ENCODE measurements at places on chromosomes 13 and 19.

DNA sequence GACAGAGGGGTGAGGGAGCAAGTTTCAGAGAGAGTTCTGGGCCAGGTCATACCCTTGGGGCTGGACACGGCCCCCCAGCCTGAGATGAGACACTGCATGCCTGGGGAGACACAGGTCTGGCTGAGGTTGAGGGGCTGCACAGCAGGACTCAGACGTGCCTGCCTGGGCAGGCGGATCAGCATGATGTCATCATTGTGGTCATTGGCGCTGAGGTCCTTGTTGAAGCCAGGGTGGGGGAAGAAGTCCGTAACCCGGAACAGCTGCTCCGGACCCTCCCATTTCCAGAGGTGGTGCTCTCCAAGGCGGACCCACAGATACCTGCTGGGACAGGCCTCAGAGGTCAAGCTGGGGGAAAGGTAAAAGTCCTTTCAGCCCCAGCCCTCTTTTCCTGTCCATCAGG is 5.0 kb upstream of the KLK8 start:
- DNase-seq: no peak

DNA sequence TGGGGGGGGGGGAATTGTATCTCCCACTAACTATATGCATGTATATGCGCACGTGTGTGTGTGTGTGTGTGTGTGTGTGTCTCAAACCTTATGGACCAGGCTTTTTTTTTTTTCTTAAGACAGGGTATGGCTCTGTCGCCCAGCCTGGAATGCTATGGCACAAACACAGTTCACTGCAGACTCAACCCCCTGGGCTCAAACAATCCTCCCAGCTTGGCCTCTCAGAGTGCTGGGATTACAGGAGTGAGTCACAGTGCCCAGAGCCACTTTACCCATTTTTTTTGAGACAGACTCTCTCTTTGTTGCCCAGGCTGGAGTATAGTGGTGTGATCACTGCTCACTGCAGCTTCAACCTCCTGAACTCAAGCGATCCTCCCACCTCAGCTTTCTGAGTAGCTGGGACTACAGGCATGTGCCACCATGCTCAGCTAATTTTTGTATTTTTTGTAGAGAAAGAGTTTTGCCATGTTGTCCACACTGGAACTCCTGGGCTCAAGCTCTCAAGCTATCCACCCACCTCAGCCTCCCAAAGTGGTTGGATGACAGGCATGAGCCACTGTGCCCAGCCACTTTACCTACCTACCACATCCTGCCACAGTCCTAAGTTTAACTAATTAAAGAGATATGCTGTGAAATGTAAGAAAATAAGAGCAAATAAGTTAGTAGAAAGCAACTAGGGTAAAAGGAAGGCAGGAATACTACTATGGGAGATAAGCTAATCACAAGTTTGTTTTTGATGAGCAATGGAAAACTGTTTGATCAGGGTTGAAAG is 2.4 kb downstream of the ZMYM5 start:
- no peak for DNase-seq

GRCh38 chr13:110230661-110231347 is 76.2 kb downstream of the COL4A1 start:
- no peak for DNase-seq

DNA sequence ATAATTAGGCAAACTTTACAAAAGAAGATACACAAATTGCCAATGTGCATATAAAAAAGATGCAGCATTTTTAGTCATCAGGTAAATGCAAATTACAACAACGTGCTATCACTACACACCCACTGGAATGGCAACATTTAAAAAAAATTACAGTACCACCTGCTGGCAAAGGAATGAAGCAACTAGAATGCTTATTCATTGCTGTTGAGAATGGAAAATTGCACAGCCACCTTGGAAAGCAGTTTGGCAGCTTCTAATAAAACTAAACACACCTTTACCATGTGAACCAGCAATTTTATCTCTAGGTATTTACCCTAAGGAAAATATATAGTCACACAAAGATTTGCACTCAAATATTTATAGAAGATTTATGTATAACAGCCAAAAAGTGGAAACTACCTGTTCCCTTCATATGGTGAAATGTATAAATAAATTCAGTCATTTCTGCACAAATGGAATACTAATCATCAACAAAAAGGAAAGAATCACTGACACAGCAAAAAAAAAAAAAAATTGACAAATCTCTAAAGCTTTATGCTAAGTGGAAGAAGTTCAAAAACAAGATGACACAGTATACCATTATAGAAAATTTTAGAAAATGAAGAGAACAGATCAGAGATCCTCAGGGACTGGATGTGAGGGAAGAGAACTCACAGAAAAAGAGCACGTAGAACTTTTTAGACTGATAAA is 30.3 kb downstream of the OXGR1 start:
- DNase-seq: no peak

DNA sequence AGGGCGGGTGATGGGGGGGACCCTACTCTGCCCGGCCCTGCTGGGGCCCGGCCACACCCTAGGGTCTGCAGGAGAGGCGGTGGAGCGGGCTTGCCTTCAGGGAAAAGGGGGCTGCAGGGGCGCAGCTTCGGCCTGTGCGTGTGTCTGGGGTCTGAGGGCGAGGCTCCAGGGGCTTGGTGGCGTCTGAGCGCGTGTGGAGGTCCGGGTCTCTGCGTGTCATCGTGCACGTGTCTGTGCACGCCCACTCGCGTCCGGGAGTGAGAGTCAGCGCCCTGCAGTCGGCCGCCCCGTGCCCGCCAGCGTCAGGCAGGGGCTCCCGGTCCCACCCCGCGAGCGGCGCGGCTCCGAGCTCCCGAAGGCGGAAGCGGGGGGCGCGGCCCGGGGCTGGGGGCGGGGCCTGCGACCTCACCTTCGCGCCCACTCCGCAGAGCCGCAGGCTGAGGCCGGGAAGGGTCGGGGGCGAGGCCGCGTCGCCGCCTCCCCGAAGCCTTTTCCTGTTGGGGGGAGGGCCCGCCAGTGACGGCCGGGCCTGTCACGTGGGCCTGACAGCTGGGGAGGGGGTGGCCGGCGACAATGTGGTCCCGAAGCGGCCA is at the start of gene ARHGAP45:
TSS of gene ARHGAP45 (plus strand) at position 420 of the 593 bp plus-strand sequence. CDS start 239 bp downstream, outside the sequence.
- no peak for DNase-seq

DNA sequence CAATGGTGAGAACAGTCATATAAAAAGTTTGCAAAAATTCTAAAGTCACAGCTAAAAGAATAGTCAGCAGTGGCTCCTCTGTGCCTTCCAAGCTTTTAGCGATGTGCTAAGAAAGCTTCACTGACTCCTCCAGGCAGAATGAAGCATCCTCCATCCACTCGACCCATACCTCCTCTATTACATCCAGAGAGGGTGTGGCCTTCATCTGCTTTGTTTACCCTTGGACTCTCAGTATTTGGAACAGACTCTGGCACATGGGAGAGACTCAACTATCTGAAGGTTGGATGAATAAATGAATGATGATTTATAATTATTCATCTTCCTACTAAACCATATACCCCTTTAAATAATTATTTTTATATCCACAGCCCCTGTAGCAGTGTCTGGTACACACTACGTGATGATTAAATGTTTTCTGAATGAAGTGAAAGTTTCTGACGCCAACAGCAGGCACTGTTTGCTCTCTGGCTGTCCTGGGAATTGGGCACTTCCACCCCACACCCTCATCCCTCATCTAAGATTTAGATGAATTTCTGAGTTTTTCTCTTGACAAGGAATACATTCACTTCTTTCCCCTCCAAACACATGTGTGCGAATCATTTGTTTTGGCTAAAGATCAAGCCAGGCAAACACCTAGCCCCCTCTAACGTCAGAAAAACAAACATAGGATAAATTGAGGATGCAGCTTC is 93.9 kb downstream of the NUFIP1 start:
- DNase-seq: no peak

DNA sequence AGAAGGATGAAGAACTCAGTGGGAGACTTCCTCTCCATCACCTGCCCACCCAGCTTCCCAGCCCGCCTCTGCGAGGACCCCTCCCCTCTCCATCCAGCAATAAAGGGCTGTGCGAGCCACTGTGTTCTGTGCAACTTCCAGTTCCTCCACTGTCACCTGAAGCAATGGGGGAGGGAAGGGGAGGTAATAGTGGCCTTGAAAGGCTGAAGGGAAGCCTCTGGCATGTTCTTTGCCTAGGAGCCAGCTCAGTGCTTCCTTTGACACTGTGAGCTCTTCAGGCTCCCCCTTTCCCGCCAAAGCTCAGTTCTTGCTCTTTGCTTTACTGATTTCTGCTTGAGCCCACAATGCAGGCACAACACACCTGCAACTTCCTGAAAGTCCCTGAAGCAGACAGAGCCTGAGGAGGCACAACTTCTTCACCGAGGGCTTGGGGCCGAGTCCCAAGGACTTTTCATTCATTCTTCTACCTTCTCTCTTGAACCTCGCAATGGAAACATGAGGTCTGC is 73.2 kb upstream of the DOCK9 start:
- DNase-seq: no peak

- no peak for DNase-seq
These were observed 24.6 kb downstream of the ZNF562 start for GRCh38 chr19:9650345-9650744.

DNA sequence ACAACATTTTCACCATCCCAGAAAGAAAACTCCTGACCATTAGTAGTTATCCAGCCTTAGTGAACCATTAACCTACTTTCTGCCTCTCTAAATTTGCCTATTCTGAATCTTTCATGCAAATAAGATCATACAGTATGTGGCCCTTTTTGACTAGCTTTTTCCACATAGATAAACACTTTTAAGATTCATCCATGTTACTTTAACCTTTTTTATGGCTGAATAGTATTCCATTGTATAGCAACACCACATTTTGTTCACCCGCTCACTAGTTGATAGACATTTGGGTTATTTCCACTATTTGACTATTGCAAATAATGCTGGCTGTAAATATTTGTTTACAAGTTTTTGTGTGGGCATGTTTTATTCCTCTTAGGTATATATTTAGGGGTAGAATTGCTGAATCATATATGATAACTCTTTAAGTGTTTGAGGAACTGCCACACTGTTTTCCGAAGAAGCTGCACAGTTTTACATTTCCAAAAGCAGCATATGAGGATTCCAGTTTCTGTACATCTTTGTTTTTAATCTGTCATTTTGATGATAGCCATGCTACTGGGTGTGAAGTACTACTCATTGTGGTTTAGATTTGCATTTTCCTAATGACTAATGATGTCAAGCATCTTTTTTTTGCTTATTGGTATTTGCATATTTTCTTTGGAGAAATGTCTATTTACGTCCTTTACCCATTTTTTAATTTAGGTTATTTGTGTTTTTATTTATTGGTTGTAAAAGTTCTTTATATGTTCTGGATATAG is 17.1 kb downstream of the COG6 start:
- no peak for DNase-seq

DNA sequence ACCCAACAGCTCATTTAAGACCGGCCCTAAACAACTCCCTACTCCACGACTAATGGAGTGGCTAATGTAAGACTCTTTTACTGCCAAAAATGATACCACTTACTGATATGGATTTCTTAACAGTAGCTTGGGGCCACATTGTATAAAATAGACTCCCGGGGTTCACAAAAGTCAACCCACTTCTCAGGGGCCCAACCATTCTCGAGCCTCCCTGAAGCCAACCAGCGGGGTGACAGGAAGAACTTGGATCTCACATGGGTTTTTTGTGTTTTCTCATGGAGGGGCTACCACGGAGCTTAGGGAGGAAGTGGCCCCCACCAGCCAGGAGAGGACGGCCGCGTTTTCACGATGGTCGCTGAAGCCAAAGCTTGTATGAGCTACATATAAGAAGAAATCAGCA is 8.1 kb downstream of the MCF2L start:
- DNase-seq: no peak

DNA sequence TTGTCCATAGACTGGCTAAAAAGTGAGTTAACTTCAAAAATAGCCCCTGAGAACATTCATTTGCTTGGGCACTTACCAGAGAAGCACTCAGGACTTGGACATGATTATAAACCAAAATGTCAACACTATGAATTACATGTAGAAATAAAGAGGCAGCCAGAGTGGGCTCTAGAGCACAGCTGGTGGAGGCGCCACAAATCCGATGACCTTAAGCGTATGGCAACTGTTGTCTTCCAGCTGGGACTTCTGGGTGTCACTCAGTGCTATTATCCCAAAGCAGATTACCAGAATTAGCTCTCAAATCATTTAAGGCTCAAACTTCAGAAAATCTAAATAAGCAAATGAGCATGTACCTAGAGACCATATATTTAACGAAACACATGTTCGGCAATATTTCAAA is 1255.5 kb upstream of the SLC10A2 start:
- no peak for DNase-seq

DNA sequence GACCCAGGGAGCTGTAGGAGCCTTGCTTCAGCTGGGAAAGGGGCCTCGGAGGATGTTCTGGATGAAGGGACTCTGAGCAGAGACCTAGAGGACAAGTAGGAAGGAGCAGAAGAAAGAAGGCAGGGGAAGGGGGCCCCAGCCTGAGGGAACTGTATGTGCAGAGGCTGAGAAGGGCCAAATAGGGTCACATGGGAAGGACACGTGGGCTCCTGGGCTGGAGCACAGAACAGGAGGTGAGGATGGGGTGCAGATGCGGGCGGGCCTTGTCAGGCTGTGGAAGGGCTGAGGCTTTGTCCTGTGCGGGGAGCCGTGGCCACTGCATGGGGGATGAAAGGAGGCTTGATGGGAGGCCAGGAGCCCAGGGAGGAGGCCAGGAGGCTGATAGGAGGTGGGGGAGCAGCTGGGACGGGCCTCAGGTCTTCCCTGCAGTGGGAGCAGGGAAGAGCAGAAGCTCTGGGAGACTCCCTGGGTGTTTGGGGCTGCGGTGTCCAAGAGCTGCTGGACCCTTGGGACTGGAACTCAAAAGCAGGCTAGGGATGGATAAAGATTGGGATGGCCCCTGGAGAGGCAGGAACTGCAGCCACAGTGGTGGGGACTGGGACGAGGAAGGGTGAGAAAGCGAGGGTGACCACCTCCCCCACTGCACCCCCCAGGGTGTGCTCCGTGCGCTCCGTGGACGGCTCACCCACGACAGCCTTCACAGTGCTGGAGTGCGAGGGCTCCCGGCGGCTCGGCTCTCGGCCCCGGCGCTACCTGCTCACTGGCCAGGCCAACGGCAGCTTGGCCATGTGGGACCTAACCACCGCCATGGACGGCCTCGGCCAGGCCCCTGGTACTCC is 11.4 kb upstream of the LTBP4 start:
- no peak for DNase-seq

DNA sequence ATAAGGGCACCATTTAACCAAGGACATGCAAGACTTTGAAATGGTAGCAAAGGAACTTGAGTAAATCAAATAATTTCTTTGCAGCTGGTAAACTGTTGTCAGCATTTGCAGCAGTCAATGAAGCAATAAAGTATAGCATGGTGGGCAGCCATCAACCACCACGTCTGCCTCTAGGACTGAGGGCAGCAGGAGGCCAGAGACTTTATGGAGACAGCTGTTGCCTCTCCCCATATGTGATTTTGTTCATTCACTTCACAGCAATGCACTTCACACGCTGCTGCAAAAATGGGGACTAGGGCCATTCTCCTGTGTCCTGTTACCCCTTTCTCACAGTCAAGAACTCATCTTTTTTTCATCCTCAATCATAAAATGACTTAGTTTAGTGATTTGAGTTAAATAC is 51.3 kb upstream of the PCDH9 start:
- no peak for DNase-seq

DNA sequence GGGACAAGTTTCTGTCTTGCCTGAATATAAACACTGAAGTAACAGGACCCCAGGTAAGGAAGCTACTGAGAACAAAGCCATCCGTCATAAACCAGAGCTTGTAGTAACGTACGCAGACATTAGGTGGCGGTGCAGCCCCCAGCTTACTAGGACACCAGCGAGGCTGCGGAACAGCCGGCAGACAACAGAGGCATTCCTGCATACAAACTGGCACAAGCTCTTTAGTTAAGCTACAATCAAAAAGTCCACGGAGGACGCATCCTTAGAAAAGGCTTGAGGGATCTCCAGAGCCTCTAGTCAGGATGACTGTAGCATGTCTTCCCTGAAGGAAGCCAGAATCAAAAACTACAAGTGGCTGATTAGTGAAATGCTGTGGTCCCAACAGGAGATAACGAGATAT is 26.2 kb downstream of the ZNF160 start:
- DNase-seq: peak; percentile 48
